ENCODE measurements at places on chromosomes 2 and 18.

DNA sequence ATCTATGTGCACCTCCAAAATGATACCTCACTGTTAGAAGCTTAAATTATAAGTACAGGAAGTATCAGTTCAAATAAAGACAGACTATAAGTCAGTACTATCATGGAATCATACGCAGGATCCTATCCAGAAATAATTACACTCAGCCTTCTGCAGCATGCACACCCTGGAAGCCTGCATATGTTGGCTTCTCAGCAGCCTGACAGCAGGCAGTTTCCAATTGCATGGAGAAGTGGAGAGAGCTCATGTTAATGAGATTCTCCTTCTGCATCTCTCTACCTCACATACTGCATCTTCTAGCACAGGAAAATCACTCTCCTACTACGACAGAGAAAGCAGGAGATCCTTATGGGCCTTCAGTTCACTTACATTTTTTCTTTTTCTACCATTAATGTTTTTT, 20.5 kb downstream of the NR4A2 start:
- DNase-seq, result no peak

DNA sequence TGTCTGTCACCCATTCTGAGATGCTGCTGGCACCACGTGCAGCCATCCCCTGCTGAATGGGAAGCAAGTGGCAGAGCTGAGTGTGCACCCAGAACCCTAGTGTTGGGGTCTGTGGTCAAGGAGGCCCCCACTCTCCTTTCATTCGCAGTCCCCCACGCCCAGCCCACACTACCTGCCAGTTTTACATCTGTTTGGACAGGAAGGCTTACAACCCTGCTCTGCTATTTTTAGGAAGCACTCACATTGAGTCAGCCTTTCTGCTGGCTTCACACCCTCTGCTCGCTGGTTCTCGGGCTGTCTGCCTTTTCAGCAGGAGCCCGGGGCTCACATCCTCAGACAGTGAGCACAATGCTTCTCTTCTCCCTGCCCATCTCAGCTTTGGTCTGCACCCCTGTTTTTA, 10.7 kb upstream of the ADCY3 start:
- no peak for DNase-seq

DNA sequence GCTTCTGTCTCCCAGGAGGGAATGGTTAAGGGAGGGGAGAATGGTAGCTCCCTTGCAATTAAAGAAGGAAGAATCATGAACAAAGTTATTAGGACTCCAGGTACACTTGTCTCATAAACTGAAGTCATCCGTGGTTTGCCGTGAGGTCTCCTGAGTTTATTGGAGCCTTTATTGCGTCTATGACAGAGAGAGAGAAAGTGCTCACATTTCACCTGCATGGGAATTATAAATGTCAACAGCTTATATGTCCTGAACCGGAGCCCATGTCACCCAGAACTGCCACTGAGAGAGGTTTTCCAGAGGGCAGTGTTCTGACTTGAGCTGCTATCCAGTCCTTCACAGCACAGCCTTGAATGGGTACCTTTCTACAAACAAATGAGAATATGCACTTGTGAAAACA, 104.3 kb downstream of the STPG4 start:
- DNase-seq, result no peak

DNA sequence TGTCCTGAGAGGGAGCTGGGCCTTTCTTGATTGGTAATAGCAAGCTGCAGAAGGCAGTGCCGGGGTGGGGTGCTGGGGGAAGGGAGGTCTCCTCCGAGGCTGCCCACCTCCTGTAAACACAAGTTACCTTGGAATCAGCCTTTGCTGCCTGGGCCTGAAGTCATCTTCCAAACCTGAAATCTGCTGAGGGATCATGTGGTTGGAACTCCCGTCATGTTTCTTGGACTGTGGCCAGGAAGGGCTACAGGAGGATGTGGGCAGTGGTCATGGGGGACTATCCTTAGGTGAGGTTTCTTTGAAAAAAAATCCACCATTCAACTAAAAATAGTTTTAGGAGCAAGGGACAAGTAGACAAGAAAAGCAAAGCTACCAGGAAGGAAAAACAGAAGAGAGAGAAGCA, 74.2 kb downstream of the CDK15 start:
- DNase-seq, result no peak

DNA sequence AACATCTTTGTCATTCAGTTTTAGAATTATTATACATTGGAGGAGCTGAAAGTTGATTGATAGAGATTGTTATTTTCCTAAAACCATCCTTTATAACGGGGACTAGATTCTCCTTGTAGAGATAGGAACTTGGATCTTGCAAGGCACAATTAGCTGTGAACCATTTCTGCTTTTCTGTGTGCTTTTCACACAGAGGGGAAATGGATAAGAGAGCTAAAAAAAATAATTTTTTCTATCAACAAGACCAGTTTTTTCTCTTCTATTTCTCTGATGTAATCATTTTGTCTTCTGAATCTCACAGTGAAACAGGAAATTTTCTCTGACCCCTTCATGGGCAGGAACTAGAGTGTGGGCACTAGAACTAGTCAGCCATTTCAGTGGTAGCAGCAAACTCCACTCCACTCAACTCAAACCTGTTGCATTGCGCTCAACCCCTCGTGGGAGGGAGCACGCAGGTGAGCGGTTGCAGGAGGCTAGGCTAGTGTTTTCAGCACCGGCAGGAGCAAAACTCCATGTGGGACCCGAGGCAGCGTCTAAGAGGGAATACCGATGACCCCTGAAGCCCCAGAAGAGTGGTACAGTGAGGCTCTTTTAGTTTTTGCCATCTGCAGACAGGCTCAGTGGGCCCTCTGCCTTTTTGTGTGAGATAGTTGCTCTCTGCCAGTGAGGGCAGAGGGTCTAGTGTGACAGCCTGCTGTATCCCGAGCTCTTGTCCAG, 24.0 kb upstream of the SLC39A10 start:
- DNase-seq, result no peak

DNA sequence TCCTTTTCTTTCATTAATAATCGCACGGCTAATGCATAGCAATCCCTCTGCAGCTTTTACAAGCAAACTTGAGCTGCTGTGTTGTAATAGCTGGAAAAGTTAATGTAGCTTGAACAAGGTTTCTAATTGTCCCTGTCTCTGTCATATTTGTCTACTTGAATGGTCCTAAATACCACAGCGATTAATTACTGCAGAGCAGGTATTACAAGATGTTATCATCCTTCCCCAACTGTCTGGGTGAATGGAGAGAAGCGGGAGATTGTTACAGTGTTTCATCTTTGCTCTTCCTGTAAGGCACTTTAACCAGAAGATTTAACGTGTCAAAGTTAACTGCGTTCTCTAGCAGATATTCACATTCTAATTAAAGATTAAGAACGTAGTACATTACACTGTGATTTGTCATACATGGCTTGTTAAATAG, 422.2 kb upstream of the POU3F3 start:
- DNase-seq, result no peak
